ENCODE measurements at places on chromosomes 16 and 17. TPM values are rescaled to one million over a fixed set of nuclear protein-coding genes. Genes with fewer than 3 reads are reported as not detected.

The PIGQ gene
- total RNA-seq, result 7.2 TPM

The CLEC3A gene
- total RNA-seq, result not detected

DNA sequence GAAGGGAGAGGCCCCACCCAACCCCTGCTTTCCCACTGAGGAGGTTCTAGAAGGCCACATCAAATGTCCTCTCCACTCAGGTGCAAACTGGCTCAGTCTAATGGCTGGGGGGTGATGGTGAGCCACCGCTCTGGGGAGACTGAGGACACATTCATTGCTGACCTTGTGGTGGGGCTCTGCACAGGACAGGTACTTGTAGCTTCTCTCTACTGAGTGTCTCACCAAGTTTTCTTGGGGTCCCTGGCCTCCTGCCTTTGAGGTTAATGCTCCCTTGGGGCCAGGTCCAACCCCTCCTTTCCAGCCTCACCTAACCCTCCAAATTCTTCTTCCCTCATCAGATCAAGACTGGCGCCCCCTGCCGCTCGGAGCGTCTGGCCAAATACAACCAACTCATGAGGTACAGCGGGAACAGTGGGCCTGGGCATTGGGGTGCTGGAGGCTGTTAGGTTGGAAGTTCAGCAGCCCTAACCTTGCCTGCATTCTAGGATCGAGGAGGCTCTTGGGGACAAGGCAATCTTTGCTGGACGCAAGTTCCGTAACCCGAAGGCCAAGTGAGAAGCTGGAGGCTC is 5.7 kb downstream of the ENO3 start:
- no peak for DNase-seq

- no peak for DNase-seq
These were observed 26.9 kb downstream of the IRX5 start for GRCh38 chr16:54957403-54958166.

- DNase-seq, result peak; percentile 75
These were observed 78.3 kb downstream of the TANGO6 start for GRCh38 chr16:68921637-68922036.

All from IMR-90 (cell line).